HS-5 (cell line): ENCODE measurements at places on chromosomes 13 and 19.

GRCh38 chr13:107427536-107427935 is 787.8 kb downstream of the LIG4 start:
- DNase-seq, result no peak

DNA sequence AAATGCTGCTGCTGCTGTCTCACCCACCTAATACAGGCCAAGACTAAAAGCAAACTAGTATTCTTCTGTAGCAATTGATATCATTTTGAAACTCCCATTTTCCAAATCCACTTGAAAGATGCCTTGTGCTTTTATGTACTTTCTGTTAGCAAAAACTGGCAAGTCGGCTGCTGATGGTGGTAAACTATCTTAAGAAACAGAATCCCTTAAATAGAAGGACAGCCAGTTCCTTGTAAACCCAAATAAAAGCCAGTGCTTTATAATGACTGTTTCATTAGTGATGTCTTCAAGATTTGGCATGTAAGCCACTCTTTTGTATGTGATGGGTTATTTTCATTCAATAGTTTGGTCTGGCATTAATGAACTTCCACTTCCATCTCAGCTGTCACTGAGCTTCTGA is 5.2 kb downstream of the FAM124A start:
- DNase-seq, result no peak

DNA sequence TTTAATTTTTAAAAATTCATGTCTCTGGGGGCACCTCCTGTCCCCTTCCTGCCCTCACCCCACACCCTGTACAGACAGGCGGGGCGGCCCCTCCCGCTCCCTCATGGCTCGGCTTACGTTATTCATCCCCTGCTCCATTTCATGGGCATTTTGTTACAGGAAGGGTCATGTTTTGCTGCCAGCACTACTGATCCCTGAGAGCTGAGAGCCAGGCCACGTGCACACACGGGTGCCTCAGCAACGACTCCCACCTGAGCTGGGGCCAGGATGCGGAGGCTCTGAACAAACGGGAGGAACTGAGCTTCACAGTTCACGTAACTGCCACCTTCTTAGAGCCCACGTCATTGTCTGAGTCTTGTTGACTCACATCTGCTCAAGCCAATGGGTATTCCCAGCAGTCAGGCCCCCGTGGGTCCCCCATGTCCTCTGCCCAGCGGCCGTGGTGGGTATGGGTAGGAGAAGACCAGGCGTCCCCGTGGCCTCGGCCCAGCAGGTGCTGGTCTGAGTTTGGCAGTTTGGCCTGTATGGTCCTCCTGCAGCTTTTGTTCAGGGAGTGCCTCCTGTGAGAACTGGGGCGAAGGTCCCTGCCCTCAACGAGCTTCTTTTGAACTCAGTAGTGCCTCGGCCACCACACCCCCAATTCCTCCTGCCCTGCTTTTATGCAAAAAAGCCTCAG is 16.4 kb upstream of the TMEM255B start:
- no peak for DNase-seq

GRCh38 chr19:39352381-39353255 is 10.4 kb downstream of the SAMD4B start:
- DNase-seq, result no peak

GRCh38 chr13:54077569-54077968 is 1049.0 kb downstream of the OLFM4 start:
- no peak for DNase-seq

- no peak for DNase-seq
Observed at GRCh38 chr19:6259312-6259861, 20.4 kb downstream of the MLLT1 start.

DNA sequence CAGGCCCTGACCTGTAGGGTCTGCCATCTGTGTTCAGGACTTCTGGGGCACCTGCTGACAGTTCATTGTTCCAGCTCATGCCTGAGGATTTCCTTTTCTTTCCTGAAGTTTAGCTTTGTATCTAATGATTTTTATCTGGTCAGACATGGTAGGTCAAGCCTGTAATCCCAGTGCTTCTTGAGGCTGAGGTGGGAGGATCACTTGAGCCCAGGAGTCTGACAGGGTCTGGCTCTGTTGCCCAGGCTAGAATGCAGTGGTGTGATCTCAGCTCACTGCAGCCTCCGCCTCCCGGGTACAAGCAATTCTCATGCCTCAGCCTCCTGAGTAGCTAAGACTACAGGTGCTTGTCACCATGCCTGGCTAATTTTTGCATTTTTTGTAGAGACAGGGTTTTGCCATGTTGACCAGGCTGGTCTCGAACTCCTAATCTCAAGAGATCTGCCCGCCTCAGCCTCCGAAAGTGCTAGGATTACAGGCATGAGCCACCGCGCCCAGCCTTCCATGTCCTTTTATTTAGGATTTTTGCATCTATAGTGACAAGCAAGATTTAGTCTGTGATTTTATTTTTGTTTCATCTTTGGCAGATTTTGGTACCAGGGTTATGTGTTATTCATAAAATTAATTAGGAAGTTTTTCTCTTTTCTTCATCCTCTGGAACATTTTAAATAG is 33.2 kb downstream of the CHST8 start:
- DNase-seq, result no peak

GRCh38 chr19:31037286-31037980 is 311.8 kb downstream of the TSHZ3 start:
- DNase-seq, result no peak

DNA sequence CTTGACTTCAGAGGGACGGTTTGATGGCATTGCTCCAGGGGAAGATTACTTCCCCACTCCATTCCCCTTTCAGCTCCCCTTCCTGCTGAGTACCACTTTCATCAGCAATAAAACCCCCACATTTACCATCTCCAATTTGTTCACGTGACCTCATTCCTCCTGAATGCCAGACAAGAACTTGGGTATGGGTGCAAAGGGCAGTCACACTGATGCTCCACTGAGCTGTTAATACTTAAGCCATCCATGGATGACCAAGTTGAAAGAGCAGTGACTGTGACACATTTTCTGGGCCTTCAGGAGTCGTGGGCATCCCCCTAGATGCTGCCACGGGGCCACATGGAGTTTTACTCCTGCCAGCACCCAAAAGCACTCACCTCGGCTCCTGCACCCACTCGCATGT is 93.1 kb downstream of the STOML3 start:
- DNase-seq, result no peak

GRCh38 chr13:20573186-20573585 is 6.2 kb downstream of the IFT88 start:
- no peak for DNase-seq

DNA sequence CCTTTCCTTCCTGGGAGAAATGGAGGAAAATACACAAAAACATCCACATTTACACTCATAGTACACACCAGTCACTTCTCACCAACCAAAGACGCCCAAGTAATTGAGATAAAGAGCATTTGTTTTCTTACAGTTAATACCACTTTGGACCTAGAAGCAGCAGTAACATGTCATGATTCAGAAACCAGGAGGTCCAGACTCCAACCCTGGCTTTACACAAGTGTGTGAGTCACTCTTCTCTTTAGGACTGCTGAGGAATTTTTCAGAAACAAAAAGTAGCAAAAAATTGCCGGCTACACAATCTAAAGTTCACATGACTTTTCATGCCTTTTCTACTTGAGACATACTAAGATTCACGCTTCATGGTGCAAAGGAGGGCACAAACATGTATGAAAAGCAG is 42.1 kb downstream of the TUBGCP3 start:
- DNase-seq, result no peak

DNA sequence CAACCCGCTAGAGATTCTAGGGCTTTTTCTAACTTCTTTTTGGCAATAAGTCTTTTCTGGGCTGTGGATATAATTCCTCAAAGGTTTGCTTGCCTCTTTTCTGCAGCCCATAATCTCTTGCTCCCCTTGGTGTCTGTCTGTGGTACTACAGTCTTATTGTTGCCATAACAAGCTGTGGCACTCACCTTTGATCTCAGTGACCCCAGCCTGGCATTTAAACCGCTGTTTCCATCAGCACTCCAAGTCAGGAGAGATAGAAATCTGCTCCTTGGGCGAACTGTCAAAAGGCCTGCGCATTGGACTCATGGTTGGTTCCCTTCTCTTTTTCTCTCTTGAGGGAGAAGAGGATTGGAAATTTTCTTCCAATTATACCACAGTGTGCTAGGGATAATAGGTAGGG is 14.5 kb upstream of the MPHOSPH8 start:
- no peak for DNase-seq

GRCh38 chr13:75129331-75129730 is 352.6 kb downstream of the TBC1D4 start:
- DNase-seq, result no peak

DNA sequence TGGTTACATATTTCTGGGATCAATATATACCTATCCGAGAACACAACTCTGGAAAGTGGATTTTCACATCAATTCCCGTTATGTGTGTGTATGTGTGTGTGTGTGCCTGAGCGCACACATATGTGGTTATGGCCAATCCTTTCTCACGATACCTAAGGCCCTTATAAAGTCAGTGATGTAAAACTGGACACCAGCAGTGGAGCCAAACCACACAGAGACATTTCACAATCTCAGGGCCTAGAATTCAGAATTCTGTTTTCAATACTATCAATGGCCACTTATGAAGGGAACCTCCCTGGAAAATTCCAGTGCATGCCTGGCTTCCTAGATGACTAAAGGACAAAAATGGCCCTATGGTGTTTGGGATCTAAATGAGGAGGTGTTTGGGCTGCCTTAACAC is 187.3 kb upstream of the UBL3 start:
- no peak for DNase-seq

DNA sequence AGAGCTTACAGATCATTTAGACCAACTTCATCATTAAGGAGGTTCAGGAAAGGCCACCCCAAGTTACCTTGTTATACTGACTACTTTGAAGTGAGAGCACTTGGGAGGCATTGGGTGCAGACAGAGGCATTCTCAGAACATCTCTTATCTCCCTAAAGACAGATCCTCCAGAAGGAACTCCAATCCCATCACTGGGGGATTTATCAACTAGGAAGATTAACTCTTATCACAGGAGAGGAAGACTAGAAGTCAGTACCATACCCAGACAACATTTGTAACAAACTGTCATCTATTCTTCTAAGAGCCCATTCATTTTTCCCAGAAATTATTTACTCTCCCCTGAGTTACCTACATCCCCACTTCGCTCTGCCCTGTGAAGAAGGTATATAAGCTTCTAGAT is 5.8 kb upstream of the RFXAP start:
- no peak for DNase-seq

GRCh38 chr13:75296641-75297040 is 185.3 kb downstream of the TBC1D4 start:
- DNase-seq, result no peak

GRCh38 chr13:94481941-94482340 is 2.5 kb upstream of the DCT start:
- no peak for DNase-seq

- no peak for DNase-seq
Observed at GRCh38 chr19:27777242-27777641, 1435.7 kb downstream of the UQCRFS1 start.

DNA sequence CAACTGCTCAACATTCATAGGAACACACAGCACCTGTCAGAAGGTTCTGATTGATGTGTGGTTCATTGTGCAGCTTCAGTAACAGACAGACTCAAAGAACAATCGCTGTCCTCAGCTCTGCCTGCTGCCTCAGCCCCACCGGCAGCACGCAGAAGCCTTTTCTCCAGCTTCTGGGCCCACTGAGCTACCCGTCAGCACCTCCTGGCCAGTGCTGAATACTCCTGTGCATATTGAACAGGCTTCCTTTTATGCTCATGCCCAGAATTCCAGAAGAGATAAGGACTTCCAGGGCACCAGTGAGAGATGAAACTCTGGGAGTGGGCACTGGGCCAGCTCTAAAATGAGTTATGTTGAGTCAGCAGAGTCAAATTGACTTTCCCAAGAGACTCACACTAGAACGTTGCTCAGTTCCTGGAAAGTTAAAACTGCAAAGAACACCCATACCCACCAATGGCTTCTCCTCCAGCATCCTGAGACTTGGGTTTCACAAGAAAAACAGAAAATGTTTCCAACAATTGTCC is 119.3 kb downstream of the COL4A1 start:
- DNase-seq, result peak; percentile 2

DNA sequence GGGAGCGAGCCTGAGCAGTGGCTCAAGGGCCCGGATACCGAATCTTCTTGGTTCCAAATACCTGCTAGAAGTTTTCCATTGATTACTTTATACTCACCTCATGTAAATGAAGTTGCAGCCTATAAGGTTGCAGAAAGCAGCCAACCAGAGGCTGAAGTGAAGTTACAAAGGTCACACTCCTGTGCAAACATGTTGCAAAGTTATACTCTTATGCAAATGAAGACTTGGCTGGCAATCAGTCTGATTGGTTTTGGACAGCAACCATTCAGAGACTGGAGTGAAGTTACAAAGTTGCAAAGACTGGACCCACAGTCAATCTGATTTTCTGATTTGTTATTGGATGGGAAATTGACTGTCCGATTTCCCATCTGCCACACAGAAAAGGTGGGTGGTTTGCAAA is 152.5 kb downstream of the GGACT start:
- DNase-seq, result no peak

DNA sequence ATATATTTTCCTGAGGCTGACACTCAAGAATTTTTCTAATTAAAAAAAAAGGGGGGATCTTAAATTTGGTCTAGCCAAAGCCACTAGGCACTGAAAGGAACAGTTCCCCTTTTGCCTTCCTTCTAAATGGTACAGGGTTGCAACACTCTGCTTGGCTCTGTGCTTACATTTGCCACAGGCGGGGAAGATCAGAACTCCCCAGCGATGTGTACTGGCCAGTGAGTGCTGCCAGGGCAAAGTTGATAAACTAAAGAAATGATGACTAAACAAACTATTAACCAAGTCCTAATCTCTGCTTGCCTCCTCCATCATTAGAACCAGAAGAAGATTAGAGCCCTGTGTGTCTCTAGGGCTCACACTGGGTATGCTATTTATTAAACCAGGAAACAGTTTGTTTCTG is 75.3 kb upstream of the SCEL start:
- DNase-seq, result no peak

GRCh38 chr13:106369091-106369490 is 166.4 kb downstream of the EFNB2 start:
- DNase-seq, result no peak

- no peak for DNase-seq
Observed at GRCh38 chr19:49423985-49424303, 703 bp upstream of the PTH2 start.

GRCh38 chr13:105097521-105097920 is 1437.9 kb downstream of the EFNB2 start:
- no peak for DNase-seq

DNA sequence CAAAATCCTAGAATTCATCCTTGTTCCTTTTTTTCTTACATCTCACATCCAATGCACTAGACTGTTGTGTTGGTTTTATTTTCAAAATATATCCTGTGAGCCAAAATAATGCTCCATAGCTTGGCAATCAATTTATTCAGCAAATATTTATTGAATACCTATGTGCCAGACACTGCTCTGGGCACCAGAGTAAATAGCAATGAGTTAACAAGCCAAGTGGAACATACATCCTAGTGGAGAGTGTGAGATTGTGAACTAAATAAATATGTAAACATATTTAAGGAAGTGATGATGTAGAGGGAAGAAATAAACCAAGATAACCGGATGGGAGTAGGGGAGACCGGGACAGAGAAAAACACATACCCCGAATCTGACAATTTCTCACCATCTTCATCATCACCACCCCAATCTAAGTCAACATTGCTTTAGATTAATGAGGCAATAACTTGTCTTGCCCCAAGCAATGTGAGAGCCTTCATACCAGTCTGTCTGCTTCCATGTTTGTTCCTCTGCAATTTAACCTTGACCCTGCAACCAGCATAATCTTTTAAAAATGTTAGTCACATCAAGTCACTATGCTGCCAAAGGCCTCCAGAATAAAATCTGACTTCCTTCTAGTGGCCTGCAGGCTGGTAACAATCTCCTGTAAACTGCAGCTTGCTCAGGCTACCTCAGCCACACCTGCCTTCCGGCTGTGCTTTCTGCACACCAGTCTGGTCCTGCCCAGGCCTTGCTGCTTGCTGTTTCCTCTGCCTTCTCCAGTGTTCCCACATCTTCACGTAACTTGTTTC is 199.2 kb downstream of the DLEU7 start:
- DNase-seq, result no peak
